ENCODE measurements at places on chromosomes 2 and 18.

DNA sequence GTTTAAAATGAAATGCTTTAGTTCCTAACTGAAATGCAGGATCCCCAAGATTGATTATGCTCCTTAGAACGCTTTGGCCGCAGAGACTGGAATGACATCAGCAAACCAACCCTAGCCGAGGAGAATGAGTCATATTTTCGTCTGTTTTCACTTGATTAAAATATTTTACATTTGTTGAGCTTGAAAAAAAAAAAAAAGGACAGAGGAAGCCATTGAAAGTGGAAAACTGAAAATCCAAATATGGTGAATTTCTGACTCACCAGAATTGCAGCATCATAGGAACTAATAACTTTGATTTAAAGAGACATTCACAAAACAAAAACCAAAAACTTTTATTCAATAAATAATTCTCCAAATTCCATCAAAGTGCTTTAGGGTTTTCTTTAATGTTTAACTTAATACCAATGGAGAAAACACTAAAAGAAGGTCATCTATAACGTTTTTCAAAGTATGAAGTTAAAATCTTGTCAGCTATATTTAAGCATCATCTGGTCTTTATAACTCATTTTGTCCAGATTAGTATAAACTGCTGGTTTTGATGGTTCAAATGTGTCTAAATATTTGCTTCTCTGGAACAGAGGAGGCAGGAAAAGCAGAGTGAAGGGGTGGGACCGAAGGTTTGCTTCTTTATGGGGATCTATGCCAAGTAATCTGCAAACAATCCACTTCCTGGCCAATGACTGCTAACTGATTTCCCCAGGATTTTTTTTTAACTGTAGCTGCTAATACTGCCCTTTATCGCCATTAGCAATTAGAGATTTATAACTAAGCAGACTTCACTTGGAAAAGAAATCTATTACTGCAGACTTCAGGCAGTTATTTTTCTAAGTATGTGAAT, 30.9 kb upstream of the COL5A2 start:
- no peak for DNase-seq

DNA sequence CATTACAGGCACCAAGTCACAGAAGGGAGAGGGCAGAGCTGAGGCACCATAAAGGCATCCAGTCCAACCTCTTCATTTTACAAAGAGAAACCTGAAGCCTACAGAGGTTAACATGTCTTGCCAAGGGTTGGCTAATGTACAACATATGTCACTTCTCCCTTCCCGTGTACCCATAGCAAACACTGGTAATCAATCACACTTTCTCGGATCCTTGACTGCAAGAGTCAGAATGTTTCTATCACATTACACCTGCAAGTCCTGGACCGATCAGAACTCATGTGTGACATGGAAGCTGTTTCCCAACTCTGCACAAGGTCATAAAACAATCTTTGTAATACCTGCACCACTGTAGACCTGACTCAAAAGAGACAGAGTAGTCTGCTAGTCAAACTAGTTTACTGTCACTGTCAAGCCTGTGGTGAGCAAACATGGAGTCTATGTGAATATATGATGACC, 6.0 kb downstream of the ANKRD44 start:
- DNase-seq, result peak; percentile 77

DNA sequence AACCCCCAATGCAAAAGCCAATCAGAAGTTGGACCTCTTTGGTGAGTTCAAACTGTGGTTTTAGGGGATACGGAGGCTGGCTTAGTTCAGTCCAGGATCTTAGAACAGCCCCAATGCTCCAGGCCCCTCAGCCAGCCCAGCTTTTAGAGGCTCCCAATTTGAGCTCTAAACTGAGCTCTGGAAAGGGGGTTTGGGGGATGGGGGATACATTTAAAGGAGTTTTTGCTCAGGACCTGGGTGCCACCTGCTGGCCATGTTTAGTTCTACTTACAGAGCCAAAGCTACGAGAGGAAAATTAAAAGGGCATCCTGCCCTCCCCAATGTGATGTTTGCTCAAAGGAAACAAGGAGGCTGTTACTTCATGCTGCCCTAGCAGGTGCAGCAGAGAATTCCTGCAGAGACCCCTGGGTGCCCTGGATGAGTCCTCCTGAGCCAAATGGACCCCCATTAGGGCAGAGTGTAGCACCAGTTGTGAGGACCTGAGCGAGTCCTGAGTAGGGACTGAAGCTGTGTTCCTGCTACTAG, 15.9 kb upstream of the TMEM214 start:
- DNase-seq, result peak; percentile 18

DNA sequence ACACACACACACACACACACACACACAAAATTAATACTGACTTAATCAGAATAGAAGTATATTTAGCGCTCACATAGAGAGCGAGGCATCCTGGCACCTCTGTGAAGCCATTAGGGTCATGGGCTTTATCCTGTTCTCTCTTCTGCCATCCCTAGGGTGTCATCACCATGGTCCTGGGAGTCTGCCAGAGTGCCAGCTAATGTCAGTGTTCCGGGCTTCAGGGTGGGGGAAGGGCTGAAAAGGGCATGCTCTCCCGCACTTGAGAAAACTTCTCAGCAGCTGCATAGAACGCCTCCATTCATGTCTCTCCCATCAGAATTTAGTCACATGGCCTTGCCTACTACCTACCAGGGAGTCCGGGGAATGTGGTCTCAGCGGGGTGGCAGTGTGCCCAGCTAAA, 19.7 kb upstream of the DYNC2LI1 start:
- DNase-seq, result no peak

DNA sequence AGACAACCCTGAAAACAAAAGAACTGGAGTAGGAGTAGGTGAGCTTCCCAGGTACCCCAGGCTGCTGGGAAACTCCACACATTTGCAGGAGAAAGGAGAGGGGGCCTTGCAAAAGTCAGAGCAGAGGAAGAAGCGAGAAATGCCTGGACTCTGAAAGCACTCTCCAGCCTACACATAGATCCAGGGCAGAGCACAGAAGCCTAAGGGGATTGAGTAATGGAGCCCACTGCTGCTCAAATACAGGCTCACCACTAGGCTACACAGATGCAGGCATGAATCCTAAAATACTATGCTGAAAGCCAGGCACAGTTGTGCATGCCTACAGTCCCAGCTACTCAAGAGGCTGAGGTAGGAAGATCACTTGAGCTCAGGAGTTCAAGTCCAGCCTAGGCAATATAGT, 33.4 kb downstream of the OSBPL1A start:
- DNase-seq, result no peak

DNA sequence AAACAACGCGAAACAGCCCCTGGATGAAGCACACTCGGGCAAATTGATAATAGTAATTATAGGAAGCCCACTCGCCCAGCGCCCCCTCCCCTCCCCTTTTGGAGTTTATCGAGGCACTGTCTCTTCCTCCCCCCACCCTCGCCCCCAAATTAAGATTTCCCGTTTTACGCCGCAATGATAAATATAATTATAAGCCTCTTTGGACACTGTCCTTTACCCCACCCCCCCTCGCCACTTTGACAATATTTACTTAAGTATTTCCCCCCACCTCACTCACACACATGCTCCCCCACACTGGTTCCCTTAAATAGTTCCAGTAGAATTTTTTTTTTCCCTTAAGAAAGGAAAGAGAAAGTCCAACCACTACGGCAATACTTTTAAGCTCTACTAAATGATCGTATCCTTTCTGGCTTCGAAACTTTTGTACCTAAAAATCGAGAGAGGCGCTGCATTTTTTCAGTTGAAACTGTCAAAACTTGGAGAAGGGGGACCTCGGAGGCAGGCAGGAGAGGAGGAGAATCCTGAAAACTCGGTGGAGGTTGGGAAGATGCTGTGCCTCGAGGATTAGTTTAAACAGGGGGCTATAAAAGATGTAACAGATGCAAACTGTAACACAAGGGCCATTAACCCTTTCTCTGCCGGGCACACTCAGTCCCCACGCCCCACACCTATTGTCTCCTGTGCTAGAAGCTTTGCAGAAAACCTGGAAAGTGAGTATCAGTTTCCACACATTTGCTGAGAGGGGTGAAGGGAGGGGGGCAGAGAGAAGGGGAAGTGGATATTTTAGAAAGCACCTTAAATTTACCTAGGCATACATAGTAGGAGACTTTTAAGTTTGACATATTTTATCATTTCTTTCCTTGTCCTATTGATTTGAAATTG, 1.8 kb downstream of the ZEB2 start:
- no peak for DNase-seq

DNA sequence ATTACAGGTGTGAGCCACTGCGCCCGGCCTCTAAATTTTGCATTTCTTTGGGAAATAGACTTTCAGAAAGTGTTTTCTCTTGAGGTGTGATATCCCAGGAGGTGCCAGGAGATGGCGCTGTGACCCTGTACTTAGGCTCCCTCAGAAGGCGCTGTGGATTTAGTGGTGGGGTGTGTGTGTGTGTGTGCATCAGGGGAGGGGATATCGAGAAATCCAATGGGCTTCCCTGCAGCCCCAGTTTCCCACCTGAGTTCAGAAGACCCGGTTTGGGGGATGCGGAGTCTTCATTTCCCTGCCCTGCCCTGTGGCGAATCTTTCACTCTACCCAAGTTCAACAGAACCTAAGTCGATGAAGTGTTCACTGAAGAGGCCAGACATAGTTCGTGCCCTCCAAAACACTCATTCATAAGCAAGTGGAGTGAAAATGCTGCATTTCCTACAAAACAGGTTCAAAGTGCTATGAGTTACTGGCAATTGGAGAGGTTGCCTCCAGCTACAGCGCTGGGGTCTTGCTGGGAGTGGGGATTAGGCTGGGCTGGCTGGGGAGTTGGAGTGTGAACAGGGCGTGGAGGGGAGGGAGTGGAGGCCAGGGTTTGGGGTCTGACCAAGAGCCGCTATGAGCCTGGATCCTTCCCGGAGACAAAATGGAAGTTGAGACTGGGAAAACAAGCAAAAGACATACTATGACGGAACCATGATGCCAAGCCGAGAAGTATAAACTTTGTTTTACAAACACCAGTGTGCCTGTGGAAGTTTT, 6.5 kb upstream of the WNT6 start:
- DNase-seq, result no peak

DNA sequence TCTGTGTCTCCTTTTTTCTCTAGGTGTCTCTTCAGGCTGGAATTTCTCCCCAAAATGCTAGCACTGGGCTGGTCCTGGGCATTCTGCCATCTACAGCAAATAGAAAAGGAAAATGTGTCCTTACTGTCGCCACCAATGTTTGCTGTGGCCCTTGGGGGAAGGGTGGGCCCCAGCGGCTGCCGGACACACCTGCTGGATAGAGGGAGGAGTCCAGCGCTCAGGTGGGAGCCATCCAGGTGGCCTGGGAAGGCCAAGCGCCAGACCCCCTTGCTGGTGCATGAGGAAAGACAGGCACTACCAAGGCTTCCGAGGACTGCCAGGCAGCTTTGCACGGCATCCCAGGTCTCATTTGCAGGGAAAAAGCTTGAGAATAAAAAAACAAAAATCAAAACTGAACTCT, 147.7 kb upstream of the GATA6 start:
- DNase-seq, result no peak

GRCh38 chr2:38148501-38148900, 72.5 kb upstream of the CYP1B1 start:
- DNase-seq, result no peak

GRCh38 chr2:154623819-154624218, 74.7 kb upstream of the KCNJ3 start:
- no peak for DNase-seq

- no peak for DNase-seq
These were observed 99.6 kb upstream of the MCFD2 start for GRCh38 chr2:47015206-47015605.

DNA sequence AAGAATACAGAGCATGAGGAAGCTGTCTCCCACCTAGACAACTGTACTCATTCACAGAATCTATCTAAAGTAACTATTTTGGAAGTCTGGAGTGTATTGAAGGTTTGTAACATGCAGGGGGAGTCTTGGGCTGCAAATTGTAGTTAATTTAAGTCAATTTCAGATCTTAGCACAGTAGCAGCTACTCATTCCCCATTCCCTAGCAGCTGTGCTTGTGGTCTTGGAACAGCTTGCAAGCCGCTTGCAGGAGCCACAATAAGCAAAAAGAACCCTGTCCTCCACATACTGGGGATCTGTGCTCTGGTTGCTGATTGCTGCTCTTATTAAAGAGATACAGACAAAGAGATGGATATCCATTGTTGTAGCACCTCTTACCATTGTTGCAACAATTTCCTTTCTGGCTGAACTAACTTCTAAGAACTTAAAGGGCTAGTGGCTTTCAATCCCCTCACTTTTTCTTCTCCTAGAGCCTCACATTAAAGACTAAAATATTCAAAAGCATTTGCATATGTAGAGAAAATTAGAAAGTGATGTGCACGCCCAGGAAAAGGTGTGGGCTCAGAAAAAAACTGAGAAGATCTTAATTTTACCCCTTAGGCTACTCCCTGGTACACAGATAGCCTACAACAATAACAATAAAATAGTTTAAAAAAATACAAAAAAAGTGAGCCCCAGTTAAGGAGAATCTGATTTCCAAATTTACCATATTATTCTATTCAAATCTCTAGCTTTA, 1775.1 kb upstream of the PIK3C3 start:
- no peak for DNase-seq

- no peak for DNase-seq
These were observed 208.3 kb downstream of the NDUFA10 start for GRCh38 chr2:239816576-239817467.

DNA sequence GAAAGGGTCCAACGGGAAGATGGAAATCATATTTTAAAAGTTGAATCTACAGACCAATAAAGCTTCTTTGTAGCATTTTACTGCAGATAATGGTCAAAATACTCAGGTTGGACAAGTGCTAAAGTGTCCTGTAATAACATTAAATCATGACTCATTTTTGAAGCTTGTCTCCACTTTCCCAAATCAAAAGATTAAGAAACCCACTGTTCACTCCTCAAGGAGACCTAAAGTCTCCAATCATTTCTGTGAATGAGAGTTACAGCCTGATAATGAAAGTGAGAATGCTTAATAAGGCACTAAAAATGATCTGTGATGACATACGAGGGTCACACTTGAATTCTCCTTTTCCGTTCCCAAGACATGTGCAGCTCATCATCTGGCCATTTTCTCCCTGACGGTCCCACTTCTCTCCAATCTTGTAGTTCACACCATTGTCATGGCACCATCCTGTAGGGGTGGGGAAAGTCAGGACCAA, 53.4 kb downstream of the ATIC start:
- DNase-seq, result no peak

DNA sequence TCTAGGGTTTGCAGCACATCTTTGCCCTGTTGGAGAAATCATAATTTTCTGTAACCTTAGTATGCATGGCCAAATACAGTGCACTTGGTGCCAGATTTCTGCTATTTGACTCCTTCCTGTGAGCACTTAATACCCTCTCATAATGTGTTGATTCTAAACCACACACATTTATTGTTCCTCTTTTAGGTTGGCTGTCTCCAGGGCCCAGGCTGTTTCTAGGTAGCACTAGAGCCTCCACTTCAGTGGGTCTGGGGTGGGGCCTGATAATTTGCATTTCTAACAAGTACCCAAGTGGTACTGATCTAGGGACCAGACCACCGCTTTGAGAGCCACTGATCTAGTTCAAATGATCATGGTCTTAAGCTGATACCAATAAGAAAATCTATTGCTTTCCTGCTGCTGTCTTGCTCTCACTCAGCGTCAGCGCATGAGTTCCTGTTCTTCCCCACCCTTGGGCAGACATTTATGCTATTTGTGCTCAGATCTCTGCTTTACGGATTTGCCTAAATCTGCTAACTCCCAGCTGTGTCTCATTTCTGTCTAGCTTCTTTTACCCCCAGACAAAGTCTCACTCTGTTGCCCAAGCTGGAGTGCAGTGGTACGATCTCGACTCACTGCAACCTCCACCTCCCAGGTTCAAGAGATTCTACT, 7.4 kb downstream of the PTRHD1 start:
- DNase-seq, result peak; percentile 65

GRCh38 chr2:1593371-1594122, 150.8 kb downstream of the PXDN start:
- DNase-seq, result no peak
